Stimulated activated CD4-positive, alpha-beta T cell treated with anti-CD3 and anti-CD28 coated beads, Interleukin-4, amount 100 ng/mL, for 4 hours (primary cell): ENCODE measurements at places on chromosomes 13 and 19.

GRCh38 chr13:20512042-20512683, 13.5 kb downstream of the CRYL1 start:
- DNase-seq: no peak

GRCh38 chr19:16315825-16316505, 8.7 kb upstream of the KLF2 start:
- DNase-seq: no peak

GRCh38 chr13:98524391-98524790, 52.5 kb downstream of the STK24 start:
- DNase-seq: no peak

DNA sequence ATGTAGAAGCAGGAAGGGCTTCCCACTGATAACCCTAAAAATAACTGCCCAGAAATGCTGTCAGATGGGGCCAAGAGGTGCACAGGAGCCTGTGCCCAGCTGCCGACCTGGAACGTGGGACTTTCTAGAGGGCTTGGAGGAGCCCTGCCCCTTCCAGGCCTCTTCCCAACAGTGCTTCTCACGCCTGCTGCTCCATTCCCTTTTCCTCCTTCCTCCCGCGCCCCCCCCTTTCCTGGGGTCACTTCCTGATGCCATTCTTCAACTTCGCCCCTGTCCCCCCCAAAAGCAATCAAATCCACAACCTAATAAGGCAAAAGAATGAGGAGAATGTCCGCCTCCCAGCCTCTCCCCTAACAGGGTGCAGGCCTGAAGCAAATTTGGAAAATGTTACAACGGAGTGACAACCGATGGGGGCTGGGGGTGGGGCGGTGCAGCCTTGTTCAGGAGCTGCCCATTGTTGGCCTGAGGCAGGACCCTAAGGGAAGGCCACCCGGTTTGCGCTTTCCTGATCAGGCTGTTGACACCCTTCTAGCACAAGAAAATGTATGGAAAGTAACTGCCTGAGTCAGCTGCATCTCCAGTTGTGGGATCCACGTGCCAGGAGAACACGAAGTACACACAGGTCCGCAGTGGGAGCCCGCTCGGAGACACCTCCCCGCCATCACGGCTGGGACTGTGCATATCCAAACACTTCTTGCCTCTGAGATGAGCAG, 18.7 kb downstream of the ACTN4 start:
- no peak for DNase-seq

GRCh38 chr19:45733160-45733810, at the start of gene MEIOSIN:
Gene MEIOSIN, plus strand, starts transcription at chr19:45733439. Its CDS starts 1,938 bp downstream, at chr19:45735377.
- no peak for DNase-seq

- DNase-seq: no peak
Measured at GRCh38 chr19:49906879-49907564, 10.3 kb upstream of the IL4I1 start.

DNA sequence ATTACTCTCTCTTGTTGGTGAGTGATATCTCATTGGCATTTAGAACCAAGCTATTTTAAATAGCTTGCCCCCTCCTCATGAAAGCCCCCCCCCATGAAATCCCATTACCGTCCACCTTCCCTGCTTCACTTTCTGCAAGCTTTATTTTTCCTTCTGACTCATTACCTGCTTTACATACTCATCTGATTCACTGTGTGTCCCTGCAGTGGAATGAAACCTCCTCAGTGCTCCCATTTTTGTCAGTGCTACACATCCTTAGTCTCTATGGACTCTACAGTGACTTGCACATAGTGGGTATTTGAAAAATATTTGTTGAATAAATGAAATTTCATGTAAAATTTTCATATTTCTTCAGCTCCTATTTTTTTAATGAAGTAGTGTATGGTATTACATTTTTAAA, 62.3 kb downstream of the DOCK9 start:
- no peak for DNase-seq

GRCh38 chr13:35856084-35856483, 275.1 kb downstream of the DCLK1 start:
- DNase-seq: no peak

GRCh38 chr19:7515645-7516151, at the start of gene ZNF358:
Gene ZNF358, plus strand, starts transcription at chr19:7516103. Its CDS starts 3,140 bp downstream, at chr19:7519243.
- peak; percentile 47 for DNase-seq

GRCh38 chr19:46043519-46043918, 2.7 kb upstream of the IGFL4 start:
- DNase-seq: no peak

- DNase-seq: peak; percentile 40
Measured at GRCh38 chr13:114140131-114140905, 7.9 kb upstream of the RASA3 start.

- DNase-seq: no peak
Measured at GRCh38 chr19:41619018-41619556, 7.8 kb downstream of the CEACAM4 start.

GRCh38 chr13:110503037-110503901, 58.3 kb downstream of the RAB20 start:
- no peak for DNase-seq

DNA sequence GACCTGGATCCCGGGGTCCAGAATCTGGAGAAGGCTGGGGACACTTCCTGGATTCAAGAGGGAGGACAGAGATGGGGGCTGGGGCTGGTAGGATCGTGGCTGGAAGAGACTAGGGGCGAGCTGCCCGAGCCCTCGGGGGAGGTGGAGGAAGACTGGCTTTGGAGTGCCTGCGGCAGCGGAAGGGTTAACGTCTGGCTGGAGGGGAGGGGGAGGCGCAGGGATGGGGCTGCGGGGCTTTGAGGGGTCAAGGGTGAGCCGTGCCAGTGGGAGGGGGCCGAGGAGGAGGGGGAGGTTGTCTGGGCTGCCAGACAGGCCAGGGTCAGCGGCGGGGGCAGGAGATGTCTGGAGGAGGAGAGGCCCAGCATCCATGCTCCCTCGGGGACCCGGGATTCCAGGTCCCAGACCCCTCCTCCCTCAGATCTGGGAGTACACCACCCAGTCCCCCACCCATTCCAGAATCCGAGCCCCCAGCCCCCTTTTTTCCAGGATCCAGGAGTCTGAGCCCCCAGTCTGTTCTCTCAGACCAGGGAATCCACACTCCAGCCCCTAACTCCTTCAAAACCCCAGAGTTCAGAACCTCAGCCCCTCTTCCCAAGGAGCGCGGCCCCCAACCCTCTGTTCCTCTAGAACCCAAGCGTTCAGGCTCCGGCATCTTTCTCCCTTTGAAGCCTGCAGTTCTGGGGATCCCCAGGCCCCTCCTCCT, 3.2 kb upstream of the SPACA6 start:
- DNase-seq: no peak

GRCh38 chr13:94140511-94140910, 339.0 kb downstream of the DCT start:
- DNase-seq: no peak

DNA sequence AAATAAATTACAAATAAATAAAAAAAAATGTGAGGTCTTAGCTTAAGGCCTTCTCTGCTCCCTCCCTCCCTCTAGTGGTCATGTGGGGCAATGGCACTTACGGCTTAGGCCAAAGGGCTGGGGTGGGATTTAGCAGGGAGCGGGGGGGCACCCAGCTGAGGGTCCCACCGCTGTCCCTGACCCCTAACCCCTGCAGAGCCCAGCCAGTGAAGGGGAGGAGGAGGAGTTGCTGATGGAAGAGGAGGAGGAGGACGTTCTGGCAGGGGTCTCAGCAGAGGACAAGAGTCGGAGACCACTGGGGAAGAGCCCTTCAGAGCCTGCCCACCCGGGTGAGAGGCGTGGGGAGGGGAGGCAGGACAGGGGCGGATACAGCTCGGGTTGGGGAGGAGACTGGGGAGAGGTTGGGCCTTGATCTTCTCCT, 9.3 kb downstream of the MPND start:
- peak; percentile 44 for DNase-seq
